ENCODE measurements at places on chromosomes 2 and 18.

DNA sequence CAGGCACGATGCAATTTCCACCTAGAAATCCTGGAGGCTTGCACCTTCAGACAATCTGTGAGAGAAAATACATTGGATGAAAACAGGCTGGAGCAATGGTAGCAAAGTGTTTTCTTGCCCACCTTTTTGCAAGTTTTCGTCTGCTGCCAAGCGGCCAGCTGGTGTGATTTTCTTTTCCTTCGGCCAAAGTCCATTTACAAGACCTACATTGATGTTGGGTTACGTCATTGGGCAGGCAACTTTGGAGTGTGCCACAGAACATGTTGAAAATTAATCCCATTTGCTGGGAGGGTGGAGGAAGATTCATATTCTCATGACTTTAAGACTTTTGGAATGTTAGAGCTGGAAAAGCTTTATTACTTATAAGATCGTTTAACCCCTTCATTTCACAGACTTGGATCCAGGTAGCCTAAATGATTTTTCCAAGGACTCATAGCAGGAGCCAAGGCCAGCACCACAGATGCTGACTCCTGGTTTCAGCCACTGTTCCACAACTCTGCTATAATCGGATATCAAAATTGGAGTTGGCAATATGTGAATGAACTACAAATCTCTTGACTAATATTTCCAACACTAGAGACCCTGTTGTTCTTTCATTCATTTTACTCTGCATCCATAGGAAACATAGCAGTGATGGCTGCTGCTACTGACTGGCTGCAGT lies 352.1 kb downstream of the RND3 start:
- no peak for DNase-seq
- no peaks in the 10 kb centered on the region for H3K36me3 ChIP-seq
- H3K27me3 ChIP-seq, result no peaks in the 10 kb centered on the region
- no peak overlapping the region for H3K27ac ChIP-seq
- no peak overlapping the region for H3K4me3 ChIP-seq

GRCh38 chr2:207161247-207162123 lies 4.3 kb downstream of the KLF7 start:
- peaks cover 14% of the 10 kb centered on the region for H3K4me1 ChIP-seq
- DNase-seq, result no peak
- H3K36me3 ChIP-seq, result no peaks in the 10 kb centered on the region
- H3K27ac ChIP-seq, result no peak overlapping the region
- H3K27me3 ChIP-seq, result no peaks in the 10 kb centered on the region

- no peaks in the 10 kb centered on the region for H3K27me3 ChIP-seq
- no peaks in the 10 kb centered on the region for H3K4me1 ChIP-seq
- H3K4me3 ChIP-seq, result no peak overlapping the region
- H3K27ac ChIP-seq, result no peak overlapping the region
These were observed 207.9 kb upstream of the ACVR2A start for GRCh38 chr2:147636886-147637285.

GRCh38 chr2:100818606-100819369 lies 1.2 kb upstream of the NPAS2 start:
- H3K27me3 ChIP-seq, result peaks cover 9% of the 10 kb centered on the region
- no peak overlapping the region for H3K27ac ChIP-seq
- peaks cover 5% of the 10 kb centered on the region for H3K4me1 ChIP-seq
- no peaks in the 10 kb centered on the region for H3K36me3 ChIP-seq
- no peak for DNase-seq
- peak overlapping the region; percentile 43 for H3K4me3 ChIP-seq

- H3K27me3 ChIP-seq, result no peaks in the 10 kb centered on the region
- no peaks in the 10 kb centered on the region for H3K36me3 ChIP-seq
- H3K4me1 ChIP-seq, result no peaks in the 10 kb centered on the region
- no peak overlapping the region for H3K27ac ChIP-seq
These were observed 642.7 kb downstream of the NR4A2 start for GRCh38 chr2:155689791-155690190.

- no peaks in the 10 kb centered on the region for H3K27me3 ChIP-seq
- no peak overlapping the region for H3K27ac ChIP-seq
- no peaks in the 10 kb centered on the region for H3K4me1 ChIP-seq
- no peak for DNase-seq
- no peak overlapping the region for H3K4me3 ChIP-seq
These were observed 43.4 kb upstream of the AP1S3 start for GRCh38 chr2:223880796-223881195.

DNA sequence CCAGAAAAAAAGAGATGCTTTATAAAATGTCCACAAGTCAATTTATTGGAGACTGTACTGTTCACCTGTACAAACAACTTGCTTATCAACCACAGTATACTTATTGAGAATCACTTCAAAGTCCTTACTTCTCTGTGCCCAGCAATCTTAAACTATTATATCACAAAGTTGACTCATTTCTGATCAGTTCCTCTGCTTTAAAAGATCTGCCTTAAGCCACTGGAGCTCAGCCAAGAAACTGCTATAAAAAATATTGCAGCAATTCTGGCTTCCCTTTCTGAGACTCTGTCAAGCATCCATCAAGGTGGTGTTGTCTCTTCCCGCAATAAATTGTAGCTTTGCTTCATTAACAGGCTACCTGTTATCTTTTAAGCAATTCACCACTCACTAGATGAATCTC lies 375.2 kb upstream of the SPHKAP start:
- no peak overlapping the region for H3K27ac ChIP-seq
- H3K4me1 ChIP-seq, result no peaks in the 10 kb centered on the region
- H3K4me3 ChIP-seq, result no peak overlapping the region
- no peaks in the 10 kb centered on the region for H3K27me3 ChIP-seq
- DNase-seq, result no peak

DNA sequence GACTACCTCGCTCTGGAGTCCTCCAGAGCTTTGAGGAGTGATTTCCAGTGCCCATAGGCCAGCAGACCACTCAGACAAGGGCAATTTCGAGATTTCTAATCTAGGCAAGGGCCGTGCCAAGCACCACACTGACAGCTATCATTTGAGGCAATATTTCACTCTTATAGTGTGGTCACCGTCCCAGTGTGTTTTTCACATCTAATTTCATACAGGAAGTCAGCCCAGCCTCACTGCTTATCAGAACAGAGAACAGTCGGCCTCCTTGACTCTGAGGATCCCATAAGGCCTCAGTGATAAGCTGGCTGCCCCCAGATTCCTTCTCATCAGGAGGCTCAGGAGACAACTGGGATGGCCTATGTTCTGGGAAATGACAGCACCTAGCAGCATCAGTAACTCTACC lies 581 bp downstream of the CAPN14 start:
- no peak for DNase-seq
- H3K4me1 ChIP-seq, result no peaks in the 10 kb centered on the region
- H3K36me3 ChIP-seq, result no peaks in the 10 kb centered on the region
- H3K27ac ChIP-seq, result no peak overlapping the region
- no peak overlapping the region for H3K4me3 ChIP-seq
- no peaks in the 10 kb centered on the region for H3K27me3 ChIP-seq

DNA sequence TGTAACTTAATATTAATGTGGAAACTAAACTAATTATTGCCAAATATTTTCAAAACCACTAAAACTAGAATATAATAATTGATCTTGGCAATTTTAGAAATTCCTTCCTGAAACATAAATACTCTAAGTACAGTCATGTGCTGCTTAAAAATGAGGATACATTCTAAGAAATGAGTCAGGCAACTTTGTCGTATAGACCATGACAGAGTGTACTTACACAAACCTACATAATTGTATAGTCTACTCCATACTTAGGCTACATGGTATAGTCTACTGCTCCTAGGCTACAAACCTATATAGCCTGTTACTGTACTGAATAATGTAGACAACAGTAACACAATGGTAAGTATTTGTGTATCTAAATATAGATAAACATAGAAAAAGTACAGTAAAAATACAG lies 27.6 kb downstream of the FEZ2 start:
- H3K4me1 ChIP-seq, result no peaks in the 10 kb centered on the region
- H3K4me3 ChIP-seq, result no peak overlapping the region
- peaks cover 11% of the 10 kb centered on the region for H3K36me3 ChIP-seq
- no peak for DNase-seq

DNA sequence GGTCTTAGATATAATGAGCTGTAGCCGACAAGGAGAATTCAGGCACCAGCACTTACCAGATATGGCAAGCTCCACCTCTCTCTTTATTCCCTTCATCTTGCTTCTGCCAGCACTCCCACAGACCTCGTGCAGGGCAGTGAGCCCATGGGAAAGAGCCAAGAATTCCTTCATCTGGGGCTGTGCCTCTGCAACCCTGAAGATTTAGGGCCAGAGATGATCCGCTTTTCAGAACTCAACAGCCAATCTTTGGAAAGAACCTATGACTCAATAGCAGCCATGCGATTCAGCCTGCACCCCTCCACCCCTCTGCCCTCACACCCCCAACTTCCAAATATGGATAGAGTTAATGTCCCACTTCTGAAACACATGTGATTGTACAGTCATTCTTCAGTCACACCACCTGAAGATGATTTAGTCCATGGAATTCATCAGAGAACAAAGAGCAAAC lies 533.7 kb upstream of the TNP1 start:
- H3K4me1 ChIP-seq, result no peaks in the 10 kb centered on the region
- no peaks in the 10 kb centered on the region for H3K36me3 ChIP-seq
- H3K27me3 ChIP-seq, result no peaks in the 10 kb centered on the region
- no peak for DNase-seq

- no peaks in the 10 kb centered on the region for H3K4me1 ChIP-seq
- H3K27ac ChIP-seq, result no peak overlapping the region
- no peaks in the 10 kb centered on the region for H3K36me3 ChIP-seq
- no peak for DNase-seq
These were observed 76.2 kb downstream of the FAM168B start for GRCh38 chr2:131016826-131017741.

GRCh38 chr2:235447210-235447609 lies 46.6 kb upstream of the AGAP1 start:
- no peaks in the 10 kb centered on the region for H3K4me1 ChIP-seq
- H3K27ac ChIP-seq, result no peak overlapping the region
- no peak overlapping the region for H3K4me3 ChIP-seq
- no peaks in the 10 kb centered on the region for H3K36me3 ChIP-seq
- no peak for DNase-seq

DNA sequence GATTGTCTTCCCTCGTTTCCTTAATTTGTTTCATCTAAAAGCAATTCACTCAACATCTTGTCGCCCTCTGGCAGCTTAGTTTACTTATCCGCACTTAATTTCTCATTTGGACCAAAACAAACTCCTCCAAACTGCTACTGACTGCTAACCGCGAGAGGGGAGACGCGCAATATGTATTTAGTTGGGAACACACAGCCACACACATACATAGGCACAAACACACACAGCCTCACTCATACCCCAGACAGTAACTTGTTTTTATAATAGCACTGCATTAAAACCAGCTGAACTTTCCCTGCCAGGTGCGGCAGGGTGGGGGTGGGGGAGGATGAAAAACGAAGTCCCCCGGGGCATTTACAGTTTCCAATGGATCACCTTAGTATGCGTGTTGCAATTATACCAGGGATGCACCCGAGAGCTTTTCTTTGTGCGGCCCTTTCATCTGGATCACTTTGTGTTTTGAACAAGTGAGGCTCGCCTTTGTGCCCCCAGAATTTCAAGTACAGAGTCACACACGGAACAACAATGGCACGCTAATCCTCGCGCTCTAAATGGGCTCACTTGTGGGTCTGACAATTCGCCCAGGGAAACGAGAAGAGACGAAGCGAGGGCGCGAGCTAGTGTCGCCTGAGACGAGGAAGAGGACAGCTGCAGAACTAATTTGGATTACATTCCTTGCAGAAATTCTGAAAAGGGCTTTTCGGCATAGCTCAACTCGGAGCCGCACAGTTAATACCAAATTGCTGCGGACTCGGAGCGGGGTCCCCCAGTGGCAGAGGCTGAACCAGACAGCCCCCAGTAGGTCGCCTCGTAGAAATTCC lies 2.4 kb downstream of the ERBB4 start:
- no peak overlapping the region for H3K4me3 ChIP-seq
- no peak overlapping the region for H3K27ac ChIP-seq
- no peak for DNase-seq

- no peak overlapping the region for H3K27ac ChIP-seq
- no peak overlapping the region for H3K4me3 ChIP-seq
- DNase-seq, result no peak
- no peaks in the 10 kb centered on the region for H3K4me1 ChIP-seq
- H3K27me3 ChIP-seq, result peaks cover 16% of the 10 kb centered on the region
These were observed 9.3 kb downstream of the MEIS1 start for GRCh38 chr2:66443979-66444861.

GRCh38 chr2:120518819-120519218 lies 172.9 kb downstream of the INHBB start:
- H3K36me3 ChIP-seq, result no peaks in the 10 kb centered on the region
- no peaks in the 10 kb centered on the region for H3K4me1 ChIP-seq
- H3K4me3 ChIP-seq, result no peak overlapping the region
- no peak for DNase-seq
- H3K27ac ChIP-seq, result no peak overlapping the region

DNA sequence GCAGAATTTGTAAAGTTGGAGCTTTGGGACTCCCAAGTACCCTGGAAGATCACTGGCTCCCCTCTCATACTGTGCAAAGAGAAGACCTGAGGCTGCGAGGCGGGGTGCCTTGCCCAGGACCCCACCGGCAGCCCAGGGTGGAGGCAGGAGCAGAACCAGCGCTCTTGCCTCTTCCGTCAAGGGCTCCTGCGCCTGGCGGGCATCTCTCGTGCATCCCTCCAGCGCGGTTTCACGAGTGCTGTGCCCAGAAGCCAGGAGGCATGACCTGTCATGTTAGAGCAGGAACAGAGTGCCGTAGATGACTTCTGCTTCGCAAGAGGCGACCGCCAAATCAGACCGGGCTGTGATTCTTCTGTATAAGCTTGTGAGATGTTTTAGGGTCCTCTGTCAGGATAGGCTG lies 77.3 kb downstream of the LDLRAD4 start:
- H3K27me3 ChIP-seq, result no peaks in the 10 kb centered on the region
- no peaks in the 10 kb centered on the region for H3K4me1 ChIP-seq
- DNase-seq, result no peak
- H3K27ac ChIP-seq, result no peak overlapping the region
- no peaks in the 10 kb centered on the region for H3K36me3 ChIP-seq

GRCh38 chr2:199471443-199472057 lies 13.8 kb upstream of the SATB2 start:
- H3K27me3 ChIP-seq, result peaks cover 58% of the 10 kb centered on the region
- peaks cover 14% of the 10 kb centered on the region for H3K4me1 ChIP-seq
- no peak for DNase-seq

DNA sequence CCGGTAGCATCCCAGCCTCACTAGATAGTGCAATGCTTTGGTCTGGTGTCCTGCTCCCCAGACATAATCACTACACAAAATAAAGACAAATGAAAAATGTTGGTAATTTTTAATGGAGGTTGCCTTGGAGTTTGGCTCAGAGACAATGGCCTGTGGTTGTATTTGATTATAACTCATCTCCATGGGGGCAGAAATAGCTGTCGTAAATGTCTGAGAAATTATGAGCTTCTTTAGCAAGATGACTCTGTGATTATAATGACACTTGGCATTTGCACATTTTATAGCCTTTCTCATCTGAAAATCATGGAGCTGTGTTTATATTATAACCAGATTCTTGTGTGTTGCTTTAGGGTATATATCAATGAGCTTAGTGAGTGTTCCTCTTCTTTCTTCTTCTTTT lies 1779.7 kb upstream of the CELF4 start:
- no peak overlapping the region for H3K27ac ChIP-seq
- no peak for DNase-seq
- no peak overlapping the region for H3K4me3 ChIP-seq
- H3K27me3 ChIP-seq, result no peaks in the 10 kb centered on the region

- H3K36me3 ChIP-seq, result no peaks in the 10 kb centered on the region
- DNase-seq, result no peak
- H3K4me1 ChIP-seq, result no peaks in the 10 kb centered on the region
- H3K27me3 ChIP-seq, result no peaks in the 10 kb centered on the region
These were observed 128.3 kb upstream of the SPATS2L start for GRCh38 chr2:200177971-200178911.
